ENCODE measurements at places on chromosomes 6 and 20. TPM values are rescaled to one million over a fixed set of nuclear protein-coding genes. Genes with fewer than 3 reads are reported as not detected.

NNAT gene
- total RNA-seq = not detected

TPD52L2 gene
- total RNA-seq = 33.5 TPM

SGK2 gene
- not detected for total RNA-seq

DDRGK1 gene
- 63.6 TPM for total RNA-seq

DNA sequence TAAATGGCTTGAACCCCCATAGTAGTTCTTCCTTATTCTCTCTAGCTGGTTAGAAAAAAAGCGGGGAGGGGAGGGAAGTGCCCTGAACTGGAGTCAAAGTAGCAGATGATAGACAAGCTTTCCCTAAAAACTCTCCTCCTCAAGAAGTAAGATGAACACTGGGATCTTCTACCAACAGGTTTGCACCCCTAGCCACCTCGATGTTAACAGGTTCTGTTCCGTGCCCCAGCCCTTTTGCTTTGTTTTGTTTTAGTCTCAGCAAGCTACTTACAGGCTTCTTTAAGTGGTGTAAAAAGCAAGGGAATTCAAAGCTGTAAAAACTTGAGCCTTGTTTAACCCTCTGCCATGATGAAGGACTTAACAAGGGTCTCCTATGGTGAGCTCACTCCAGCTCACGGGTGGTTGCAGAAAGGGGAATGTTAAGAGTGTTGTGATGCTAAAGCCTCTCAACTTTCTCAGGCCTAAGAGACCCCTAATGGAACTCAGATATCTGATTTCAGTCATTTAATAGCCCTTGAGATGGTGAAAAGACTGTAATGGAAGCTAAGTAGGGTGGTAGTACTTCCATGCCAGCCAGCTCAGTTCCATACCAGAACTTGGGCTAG lies 106.0 kb downstream of the FOXO3 start:
- DNase-seq = no peak

- no peak for DNase-seq
Observed at GRCh38 chr20:15496501-15497039, 1076.7 kb downstream of the KIF16B start.

MARCKS gene
- 0.30 TPM for total RNA-seq

GRCh38 chr6:18973251-18973650 lies 586.1 kb downstream of the RNF144B start:
- no peak for DNase-seq

EYS gene
- not detected for total RNA-seq

- DNase-seq = no peak
Observed at GRCh38 chr20:50267041-50267865, 76.6 kb downstream of the CEBPB start.

BPIFB1 gene
- not detected for total RNA-seq

LY6G6D gene
- not detected for total RNA-seq

MCHR2 gene
- total RNA-seq = not detected

Data from activated CD8-positive, alpha-beta memory T cell treated with anti-CD3 and anti-CD28 coated beads, Interleukin-2, amount 10 ng/mL, durations not matched to agents 7 days and 5 days (primary cell).